Stimulated activated CD4-positive, alpha-beta T cell treated with anti-CD3 and anti-CD28 coated beads, Interleukin-1b, Interleukin-23, amount 100 ng/mL, for 24 hours (primary cell): ENCODE measurements at places on chromosomes 4 and X.

DNA sequence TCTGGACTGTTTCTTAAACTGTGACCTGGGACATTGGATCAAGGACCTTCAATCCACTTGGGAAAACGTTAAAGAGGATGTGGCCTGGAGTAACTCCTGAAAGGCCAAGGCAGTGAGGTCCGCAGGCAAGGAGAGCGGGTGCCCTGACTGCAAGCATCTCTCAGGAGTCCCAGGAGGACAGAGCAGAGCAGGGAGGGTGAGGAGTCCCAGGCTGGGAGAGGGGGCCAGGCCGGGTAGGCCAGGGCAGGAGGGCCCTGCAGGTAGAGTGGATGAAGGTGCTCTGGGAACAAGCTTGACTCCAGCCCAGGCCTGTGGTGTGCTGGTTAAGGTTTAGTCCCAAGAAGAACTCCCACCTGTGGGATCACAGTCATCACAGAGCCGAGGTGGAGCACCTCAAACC lies 13.8 kb downstream of the PNMA6E start:
- DNase-seq: no peak

DNA sequence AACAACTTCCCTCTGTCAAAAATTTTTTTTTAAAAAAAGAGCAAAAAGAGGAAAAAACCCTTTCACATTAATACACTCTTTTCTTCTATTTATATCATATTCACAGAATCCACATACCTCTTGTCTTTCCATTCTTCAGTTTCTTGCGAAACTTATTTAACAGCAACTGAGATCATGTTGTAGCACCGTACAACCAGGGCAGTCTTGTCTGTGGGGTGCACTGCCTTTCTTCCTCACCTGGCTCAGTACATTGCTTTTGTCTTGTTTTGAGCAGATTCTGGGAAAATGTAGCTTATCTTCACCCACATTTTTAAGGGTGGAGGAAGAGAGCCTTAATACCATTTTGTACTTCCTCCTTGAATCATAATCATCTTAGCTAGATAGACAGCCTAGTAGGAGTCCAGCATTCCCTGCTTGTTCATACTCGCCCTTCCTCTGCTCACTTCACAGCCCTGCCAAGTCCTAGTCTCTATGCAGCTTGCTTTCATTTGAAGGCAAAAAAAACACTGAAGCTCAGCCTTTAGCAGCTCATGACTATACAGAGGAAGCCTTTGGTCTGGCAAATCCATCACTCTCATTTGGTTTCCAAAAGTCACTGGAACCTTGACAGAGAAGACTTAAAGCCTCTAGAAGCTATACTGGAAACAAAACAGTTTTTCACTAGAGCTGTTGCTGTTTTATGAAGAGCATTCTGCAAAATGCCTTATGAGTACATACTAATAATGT lies 140.6 kb upstream of the BANK1 start:
- DNase-seq: no peak

DNA sequence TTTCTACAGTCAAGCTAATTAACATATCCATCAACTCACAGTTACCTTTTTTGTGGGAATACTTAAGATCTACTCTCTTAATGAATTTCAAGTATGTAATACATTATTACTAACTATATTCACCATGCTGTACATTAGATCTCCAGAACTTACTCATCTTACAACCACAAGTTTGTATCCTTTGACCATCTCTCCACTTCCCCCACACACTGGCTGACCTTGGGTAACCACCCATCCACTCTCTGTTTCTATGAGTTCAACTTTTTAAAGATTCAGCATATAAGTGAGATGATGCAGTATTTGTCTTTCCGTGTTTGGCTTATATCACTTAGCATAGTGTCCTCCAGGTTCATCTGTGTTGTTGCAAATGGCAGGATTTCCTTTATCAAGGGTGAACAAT lies 30.5 kb upstream of the MAGED1 start:
- DNase-seq: no peak

DNA sequence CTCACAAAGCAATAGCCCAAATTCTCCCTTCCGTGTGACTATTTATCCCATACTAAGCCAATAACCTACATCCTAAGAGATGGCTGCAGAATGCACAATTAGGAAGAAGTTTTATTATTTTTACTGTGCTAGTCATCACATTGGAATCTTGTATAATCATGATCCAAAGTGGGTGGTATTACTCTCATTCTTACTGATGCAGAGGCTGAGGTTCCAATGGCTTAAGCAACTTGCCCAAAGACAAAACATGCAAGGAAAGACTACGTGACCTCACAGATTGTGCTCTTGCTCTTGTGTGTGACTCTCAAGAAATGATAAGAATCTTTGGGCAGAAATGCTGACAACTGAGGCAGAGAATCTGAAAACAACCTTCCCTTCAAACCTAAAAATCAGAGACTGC lies 212.2 kb downstream of the LDB2 start:
- no peak for DNase-seq

GRCh38 chr4:7867191-7867590 lies 72.5 kb downstream of the AFAP1 start:
- no peak for DNase-seq

- no peak for DNase-seq
These were observed 88.3 kb downstream of the FHDC1 start for GRCh38 chr4:153024466-153024865.

GRCh38 chrX:11781133-11781532 lies 23.1 kb downstream of the MSL3 start:
- DNase-seq: no peak

DNA sequence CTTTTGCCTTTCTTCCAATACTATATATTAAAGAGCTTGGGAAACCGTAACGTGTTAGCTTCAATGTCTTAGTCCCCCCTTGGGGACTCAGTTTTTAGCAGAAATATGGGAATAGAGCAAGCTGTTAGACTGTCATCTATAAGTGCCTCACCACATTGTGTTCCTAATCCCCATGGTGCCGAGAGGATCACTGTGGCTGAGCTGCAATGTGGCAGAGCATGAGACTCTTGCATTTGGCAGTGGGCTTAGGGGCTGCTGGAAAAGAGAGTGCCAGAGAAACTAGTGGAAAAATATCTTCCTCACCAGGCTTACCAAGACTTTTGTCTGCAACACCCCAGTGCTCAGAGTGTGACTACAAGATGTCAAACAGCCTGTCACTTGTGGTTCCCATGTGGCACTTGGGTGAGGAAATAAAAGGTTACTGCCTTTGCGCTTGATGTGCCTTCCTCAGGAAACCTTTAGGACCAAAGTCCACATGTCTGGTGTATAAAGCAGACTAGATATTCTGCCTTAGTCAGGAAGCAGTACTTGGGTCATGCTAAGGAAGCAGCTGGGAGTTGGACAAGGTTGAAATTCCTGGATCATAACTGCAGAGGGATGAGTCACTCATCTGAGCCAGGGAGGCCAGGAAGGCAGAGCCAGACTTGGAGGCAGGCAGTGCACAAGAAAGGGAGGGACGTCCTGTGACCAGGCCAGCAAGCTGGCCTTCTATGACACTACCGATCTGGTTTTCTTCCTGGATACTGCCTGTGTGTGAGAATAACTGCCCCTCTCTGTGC lies 9.7 kb upstream of the MAGEA4 start:
- DNase-seq: no peak
